ENCODE measurements at places on chromosomes 16 and 17.

DNA sequence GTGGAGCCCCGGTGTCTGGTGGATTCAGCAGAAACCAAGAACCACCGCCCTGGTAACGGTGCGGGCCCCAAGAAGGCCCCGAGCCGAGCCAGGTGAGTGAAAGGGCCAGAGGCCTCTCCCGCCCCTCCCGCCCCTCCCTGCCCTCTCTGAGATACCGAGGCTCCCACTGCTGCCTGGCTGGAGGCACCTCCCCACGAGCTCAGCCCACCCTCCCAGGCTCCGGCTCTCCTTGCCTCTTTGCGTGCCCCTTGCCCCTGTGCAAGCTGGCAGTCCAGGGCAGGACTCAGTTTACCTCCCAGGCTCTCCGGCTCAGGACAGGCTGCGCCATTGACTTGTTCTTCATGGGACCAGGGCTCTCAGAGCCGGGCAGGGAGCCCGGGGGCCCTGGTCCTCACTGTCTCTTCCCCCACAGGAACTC, 14.1 kb upstream of the MYO15B start:
- no peak for DNase-seq

- no peak for DNase-seq
Observed at GRCh38 chr17:4317610-4318009, 48.9 kb downstream of the UBE2G1 start.

- DNase-seq = no peak
Observed at GRCh38 chr17:61482467-61482866, 30.2 kb downstream of the TBX4 start.

GRCh38 chr17:31695456-31696090, 163.5 kb downstream of the COPRS start:
- DNase-seq = no peak

DNA sequence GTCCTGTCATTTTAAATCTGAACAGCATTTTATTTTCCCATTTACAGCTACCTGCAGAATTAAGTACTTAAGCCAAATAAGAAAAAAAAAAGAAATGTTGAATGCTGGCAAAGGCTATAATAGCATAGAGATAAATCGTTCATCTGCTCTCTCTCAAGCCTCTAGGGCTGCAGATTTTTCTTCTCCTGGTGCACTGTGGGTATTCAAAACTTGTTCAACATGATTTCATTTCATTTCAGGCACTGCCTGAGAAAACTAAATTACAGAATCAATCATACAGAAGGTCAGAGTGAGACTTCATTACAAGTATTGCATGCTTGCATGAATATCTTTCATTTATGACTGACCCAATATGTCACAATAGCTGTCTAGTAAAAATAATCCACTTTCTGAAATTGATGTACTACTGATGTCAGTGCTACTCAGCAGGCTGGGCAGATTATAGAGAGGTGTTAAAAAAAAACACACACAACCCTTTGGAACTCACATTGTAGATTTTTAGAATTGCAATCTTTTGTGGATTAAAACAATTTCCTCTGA, 86.2 kb downstream of the TOX3 start:
- no peak for DNase-seq

DNA sequence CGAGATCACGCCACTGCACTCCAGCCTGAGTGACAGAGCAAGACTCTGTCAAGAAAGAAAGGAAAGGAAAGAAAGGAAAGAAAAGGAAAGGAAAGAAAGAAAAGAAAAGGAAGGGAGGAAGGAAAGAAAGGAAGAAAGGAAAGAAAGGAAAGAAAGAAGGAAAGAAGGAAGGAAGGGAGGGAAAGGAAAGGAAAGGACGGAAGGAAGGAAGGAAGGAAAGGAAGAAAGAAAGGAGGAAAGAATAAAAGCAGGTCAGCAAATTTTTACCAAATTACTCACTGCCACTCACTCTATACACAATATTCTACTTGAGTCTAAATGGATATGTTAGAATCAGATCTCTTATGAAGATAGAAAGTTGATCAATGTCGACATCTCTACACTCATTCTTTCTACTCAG, 49.8 kb downstream of the RND2 start:
- DNase-seq = no peak

- DNase-seq = no peak
Observed at GRCh38 chr16:52827456-52827855, 225.2 kb downstream of the CHD9NB start.

GRCh38 chr17:6700948-6701307, 12.2 kb downstream of the SLC13A5 start:
- DNase-seq = no peak

- DNase-seq = no peak
Observed at GRCh38 chr16:30350134-30350871, 4.8 kb downstream of the CD2BP2 start.

DNA sequence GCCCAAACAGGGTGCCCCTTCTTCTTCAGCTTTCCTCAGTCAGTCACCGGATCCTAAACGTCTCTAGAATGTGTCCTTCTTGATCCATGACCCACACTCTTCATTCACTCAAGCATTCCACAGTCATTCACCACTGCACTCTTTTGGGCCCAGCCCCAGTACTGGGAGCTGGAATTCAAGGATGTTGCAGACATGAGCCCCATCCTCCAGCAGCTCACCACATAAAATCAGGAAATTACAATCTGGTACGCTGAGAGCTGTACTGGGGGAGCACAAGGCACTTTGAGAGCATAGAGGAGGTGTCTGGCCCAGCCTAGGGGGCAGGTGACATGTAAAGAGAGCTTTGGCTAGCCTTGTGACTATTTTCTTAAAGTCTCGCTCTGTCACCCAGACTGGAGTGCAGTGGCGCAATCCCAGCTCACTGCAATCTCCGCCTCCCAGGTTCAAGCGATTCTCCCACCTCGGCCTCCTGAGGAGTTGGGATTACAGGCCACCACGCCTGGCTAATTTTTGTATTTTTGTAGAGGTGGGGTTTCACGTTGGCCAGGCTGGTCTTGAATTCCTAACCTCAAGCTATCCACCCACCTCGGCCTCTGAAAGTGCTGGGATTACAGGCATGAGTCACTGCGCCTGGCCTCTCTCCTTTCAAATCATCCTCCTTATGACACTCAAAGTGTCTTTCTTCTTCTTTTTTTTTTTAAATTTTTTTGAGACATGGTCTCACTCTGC, 18.7 kb downstream of the CES4A start:
- no peak for DNase-seq

DNA sequence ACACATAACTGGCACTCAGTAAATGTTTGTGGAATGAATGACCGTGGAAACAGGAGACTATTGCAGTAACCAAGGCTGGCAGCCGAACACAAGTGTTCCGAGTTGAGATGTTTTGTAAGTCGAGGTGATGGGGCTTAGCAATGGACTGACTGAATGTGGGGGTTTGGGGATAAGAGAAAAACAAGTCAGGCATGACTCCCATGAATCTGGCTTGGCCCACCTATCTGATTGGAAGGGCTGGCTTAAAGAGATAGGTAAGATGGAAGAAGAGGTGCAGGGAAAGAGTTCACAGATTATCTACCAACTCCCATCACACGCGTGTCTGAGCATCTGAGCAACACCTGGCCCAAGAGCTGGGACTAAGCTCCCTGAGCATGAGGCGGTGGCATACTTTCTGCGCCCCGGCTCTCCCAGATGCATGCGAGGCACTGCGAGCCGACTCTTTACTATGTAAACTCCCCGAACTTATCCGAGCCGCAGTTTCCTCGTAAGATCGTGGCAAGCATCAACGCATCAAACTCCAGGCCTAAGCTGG, 539 bp downstream of the IFT20 start:
- DNase-seq = no peak

- no peak for DNase-seq
Observed at GRCh38 chr17:13589658-13590057, 12.1 kb downstream of the HS3ST3A1 start.

GRCh38 chr17:44910231-44911106, 4.8 kb downstream of the GFAP start:
- no peak for DNase-seq

DNA sequence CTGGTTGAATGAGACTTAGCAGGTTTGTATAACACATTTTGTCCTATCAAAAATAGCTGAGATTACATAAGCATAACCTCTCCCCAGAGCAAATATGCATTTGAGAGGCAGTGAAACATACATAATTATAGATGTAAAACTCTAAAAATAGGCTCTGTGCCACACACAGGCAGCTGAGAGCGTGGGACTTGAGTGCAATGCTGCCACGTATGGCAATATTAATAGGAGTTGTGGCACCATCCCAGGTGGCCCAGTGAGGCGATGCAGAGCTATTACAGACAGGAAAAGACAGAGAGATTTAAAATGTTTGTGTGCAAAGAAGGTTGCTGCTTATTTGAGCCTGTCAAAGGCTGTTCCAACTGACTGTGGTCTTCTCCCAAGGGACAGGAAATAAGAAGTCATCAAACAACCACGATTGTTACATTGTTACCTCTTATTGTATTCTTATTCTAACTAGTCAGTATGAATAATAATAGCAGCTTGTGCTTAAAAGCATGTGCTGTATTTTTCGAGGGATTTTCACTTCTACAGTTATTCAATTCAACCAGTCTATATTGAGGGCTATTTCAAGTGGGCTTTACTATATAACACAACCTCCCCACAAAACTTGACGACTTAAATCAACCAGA, 116.5 kb downstream of the SALL1 start:
- DNase-seq = no peak

DNA sequence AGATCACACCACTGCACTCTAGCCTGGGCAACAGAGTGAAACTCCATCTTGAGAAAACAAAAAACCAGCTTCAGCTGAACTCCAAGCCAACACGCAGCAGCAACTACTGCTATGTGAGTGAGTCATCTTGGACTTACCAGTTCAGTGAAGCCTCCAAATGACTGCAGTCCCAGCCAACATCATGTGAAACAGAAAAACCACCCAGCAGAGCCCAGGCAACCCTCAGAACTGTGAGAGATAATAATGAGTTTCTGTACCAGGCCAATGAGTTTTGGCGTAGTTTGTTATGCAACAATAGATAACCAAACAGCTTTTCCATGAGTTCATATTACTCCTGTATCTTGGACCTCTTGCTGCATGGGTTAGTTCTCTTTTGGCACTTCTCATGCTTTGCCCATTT, 23.3 kb downstream of the PHF12 start:
- no peak for DNase-seq

DNA sequence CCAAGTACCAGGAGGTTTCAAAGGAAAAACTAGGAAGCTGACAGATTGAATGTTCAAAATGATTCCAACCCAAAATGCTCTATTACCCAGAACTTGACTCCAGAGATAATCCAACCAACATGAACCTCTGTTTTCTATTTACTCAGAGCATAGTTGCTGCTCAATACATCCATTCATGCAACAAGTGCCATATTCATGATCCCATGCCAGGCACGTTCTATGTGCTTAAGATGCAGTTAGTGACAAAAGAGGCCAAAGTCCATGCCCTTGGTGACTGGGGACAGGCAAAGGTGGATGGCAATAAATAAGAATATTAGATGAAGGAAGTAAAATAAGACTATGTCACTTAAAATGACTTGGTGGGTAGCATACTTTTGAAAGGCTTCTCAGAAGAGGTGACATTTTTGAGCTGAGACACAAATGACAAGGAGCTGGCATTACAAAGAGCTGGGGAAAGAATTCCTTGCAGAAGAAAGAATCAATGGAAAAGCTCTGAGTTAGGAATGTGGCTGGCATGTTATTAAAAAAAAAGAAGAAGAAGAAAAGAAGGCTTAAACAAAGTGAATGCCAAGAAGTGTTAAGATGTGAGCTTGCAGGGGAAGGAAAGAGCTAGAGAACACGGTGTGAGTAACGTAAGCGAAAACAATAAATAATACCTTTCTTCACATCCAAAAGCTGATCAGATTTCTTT, 34.5 kb downstream of the TOX3 start:
- DNase-seq = no peak

DNA sequence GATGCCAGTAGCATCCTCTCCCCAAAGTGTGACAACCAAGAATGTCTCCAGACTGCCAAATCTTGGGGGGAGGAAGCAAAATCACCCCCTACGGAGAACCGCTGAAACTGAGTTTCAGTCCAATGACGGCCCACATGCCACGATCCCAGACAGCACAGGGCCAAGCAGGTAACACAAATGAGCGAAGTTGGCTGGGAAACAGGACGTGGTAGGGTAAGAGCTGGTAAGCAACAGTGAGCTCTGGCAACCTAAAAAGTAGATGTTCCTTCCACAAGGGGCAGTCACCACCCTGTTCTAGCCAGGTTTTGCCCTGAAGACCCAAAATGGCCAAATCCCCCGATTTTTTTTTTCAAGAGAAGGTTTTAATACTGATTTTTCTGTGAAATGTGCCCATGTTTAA, 25.4 kb downstream of the ZFHX3 start:
- no peak for DNase-seq

DNA sequence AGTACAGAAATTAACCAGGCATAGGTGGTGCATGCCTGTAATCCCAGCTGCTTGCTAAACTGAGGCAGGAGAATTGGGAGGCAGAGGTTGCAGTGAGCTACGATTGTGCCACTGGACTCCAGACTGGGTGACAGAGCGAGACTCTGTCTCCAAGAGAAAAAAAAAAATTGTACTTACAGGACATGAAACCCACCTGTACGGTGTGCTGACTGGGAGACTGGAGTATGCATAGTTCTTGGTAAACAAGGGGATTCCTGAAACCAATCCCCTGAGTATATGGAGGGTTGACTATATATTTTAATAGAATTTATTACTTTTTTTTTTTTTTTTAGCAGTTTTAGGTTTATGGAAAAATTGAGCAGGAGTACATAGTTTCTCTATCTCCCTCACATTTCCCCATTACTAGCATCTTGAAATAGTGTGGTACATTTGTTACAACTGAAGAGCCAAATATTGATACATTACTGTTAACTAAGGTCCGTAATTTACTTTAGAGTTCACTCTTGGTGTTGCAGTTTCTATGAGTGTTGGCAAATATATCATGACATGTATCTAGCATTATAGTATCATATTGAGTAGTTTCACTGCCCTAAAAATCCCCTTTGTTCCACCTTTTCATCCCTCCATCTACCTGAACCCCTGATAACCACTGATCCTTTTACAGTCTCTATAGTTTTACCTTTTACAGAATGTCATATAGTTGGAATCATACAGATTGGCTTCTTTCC, 19.3 kb downstream of the TENT4B start:
- DNase-seq = no peak

DNA sequence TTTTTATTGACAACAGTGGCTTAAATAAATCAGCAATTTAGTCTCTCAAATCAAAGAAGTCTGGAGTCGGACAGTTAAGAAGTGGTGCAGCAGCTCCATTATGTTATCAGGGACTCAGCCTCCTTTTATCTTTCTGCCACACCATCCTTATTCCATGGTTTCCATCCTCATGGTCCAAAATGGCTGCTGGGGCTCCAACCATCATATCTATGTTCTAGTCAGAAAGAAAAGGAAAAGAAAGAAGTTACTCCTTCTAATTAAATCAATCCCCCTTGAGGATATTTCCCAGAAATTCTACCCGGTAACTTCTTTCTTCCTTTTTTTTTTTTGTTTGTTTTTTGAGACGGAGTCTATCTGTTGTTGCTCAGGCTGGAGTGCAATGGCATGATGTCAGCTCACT, 109.5 kb downstream of the HS3ST2 start:
- DNase-seq = no peak

- no peak for DNase-seq
Observed at GRCh38 chr16:79339863-79340262, 260.7 kb downstream of the MAF start.

DNA sequence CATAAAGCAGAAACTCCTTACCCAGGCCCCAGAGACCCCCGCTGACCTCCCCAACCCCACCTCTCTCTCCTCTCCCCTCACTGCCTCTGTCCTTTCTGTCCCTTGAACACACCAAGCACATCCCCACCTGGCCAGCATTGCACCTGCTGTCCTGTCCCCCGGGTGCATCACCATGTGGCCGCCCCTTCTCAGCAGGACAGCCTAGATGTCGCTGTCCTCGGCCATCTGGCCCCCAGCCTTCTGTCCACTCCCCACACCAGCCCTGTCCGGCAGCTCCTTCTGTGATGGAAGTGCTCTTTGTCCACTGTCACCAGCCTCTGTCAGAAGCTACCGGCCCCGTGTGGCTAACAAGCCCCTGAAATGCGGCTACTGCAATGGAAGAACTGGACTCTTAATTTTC, 12.3 kb upstream of the MPRIP start:
- no peak for DNase-seq
